ENCODE measurements at places on chromosomes 4 and X.

DNA sequence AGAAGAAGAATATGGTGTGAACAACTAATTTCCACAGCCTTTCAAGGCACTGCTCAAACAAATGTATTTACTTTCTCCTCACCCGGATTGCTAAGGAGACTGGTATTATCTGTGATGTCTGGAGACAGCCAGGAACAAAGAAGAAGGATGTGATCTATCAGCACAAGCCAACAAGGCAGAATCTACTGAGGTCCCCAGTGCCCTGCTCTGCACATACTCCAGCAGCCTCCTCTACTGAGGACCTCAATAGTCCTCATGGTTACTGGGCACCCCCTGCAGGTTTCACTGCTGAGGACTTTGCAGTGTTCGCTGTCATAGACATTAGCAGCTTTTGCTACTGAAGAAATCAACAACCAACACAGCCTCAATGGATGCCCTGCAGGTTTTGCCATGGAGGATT lies 930.1 kb downstream of the ADGRL3 start:
- DNase-seq, result no peak

DNA sequence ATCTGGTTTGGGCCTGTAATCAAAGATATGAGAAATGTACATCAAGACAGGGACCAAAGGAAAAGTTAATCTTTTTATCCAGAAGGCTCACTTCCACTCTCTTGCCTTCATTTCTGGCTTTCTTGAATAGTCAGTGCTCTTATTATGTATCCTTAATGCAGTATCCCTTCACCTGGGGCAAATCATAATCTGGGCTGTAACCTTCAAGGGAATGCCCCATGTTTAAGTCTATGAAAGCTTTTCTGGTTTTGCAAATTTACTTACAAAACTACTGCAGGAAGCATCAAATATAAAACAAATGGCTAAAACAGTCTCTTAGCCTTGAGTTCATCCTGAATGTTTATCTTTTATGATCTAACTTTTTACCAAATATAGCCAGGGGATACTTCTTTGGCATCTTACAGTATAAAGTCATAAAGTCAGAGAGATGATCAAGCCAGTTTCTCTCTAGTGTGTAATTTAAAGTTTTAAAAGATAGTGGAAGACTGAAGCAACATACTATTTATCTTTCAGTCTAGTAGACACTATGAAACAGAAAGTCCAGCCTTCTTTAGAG lies 1214.8 kb downstream of the STIM2 start:
- no peak for DNase-seq

DNA sequence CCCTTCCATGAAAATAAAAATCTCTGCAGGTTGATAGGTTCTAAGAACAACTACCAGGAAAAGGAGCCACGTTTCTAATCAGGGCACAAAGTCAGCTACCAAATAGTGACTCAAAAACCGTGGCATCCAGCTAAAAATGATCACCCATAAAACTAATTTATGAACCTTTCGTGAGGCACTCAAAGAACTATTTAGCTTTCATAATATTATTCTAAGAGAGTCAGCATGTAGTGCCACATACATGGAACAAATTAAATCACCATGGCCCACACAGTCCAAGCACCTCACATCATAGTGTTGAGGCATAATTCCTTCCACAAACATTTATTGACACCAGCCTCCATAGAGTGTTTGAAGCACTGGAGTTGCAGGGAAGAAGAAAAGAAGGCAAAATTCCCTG lies 252.0 kb upstream of the PPARGC1A start:
- DNase-seq, result no peak

DNA sequence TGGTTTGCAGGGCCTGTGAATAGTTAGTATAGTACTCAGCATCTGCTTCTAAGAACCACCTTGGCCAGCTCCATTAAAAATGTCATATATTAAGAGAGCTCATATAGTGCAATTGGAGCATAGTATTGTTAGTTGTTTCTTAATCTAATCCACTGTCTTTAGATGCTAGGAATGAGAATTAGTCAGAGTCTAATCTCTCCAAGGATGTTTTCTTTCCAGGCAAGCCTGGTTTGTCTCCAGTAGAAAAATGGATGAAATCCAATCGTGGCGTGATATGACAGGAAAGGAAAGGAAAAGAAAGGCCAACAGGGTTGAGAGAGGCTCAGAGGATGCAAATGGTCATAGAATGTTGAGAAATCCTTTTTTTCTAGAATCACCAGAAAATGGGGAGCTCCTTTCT lies 15.0 kb upstream of the TMEM164 start:
- DNase-seq, result no peak

DNA sequence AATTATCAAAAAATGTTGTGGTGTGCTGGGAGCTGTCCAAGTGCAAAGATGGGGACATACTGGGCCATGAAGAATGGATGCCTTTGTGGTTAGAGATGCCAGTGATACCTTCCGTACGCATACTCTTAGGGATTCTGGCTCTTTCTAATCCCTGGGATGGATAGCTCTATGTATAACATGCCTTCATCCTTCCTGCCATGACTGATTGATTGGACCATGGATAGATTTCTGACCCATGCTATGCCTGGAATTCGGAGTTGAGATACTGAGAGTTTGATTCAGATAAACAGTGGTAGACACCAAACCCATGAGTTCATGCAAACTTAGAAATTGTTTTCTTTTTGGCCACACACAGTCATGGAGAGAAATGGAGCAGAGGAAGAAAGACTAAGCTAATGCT lies 147.2 kb upstream of the WDFY3 start:
- DNase-seq, result no peak

DNA sequence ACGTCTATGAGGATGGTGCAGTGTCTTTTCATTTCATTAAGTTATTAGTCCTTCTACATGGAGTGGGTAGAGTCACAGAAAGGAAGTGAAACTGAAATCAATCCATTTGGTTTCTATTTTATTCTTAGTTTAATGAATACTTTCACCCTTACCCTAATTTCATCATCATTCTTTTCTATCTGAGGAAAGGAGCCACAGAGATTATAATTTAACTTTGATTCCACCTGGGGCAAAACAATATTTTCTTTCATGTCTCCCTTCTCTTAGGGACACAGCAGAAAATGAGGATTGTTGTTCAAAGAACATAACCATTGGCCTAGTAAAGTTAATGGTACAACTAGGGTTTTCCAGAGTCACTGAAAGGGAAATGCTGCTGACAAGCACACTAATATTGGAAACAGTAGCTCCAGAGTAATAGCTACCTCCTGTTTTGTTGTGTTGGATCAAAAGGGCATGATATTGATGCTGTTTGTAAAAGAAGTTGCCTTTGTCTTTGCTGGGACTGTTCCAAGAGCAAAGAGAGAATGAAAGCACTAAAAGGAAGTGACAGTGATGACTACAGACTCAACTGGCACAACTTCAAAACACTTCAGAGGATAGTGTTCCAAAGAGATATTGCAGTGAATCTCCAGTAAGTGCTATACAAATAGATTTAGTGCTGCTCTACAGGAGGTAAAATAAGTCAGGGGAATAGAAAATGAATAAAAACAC lies 247.1 kb upstream of the PITX2 start:
- no peak for DNase-seq

GRCh38 chr4:115315182-115315581 lies 201.8 kb upstream of the NDST4 start:
- DNase-seq, result no peak

GRCh38 chr4:176478076-176478475 lies 158.3 kb downstream of the SPCS3 start:
- no peak for DNase-seq

- DNase-seq, result no peak
These were observed 95.6 kb downstream of the GATB start for GRCh38 chr4:151665022-151665784.

DNA sequence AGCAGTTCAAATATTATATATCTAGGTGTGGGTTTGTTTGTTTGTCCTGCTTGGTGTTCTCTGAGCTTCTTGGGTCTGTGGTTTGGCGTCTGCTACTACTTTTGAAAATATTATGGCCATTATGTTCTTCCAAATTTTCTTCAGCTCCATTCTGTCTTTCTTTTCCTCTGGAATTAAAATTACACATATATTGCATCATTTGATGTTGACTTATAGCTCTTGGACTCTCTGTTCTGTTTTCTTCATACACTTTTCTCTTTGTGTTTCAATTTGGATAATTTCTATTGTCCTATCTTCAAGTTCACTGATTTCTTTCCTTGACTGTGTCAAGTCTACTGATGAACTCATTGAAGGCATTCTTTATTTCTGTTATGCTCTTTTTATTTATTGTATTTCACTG lies 65.2 kb upstream of the ZNF81 start:
- no peak for DNase-seq

DNA sequence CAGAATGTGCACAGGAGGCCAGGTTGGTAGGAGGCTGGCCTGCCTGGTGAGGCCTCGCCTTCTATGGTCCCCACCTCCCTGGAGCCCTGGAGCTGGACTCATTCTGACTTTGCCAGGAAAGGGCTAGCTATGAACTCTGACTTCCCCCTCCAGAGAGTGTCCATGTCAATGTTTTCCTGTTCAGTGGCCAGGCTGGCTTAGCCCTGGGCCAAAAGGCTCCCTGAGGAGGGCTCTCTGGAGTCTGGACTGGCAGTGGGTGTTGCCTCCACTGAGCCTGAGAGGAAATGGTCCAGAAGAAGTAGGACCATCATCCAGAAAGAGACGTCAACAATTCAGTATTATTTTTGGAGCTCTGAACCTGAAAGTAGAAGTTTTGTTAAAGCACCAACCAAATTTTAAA lies 178.7 kb downstream of the CHIC2 start:
- no peak for DNase-seq

DNA sequence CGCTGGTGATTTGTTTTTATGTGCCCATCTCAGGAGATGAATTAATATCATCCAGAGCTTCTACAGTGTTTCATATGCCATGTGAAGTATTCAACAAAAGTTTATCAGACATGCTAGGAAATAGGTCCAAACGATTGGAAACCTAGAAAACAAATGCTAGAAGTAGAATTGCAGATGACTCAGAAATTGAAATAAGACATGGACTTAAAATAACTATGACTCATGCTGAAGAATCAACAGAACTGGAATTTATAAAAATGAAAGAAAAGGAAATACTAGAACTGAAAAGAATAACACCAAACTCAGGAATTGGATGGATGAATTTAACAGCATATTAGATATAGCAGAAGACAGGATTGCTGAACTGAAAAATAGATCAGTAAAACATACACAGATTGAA lies 172.7 kb upstream of the GIMD1 start:
- no peak for DNase-seq

DNA sequence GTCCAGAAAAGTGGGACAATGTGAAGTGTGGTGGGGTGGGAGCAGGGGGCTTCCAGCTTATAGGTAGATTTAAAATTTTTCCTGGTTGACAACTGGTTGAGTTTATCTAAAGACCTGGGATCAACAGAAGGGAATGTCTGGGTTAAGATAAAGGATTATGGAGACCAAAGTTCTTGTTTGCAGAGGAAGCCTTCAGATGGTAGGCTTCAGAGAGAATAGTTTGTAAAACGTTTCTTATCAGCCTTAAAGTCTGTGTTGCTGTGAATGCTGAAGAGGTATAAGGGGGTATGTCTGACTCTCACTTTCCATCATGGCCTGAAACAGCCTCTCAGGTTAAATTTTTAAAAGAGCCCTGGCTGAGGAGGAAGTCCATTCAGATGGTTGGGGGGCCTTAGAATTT lies 20.5 kb downstream of the MGST2 start:
- no peak for DNase-seq

- no peak for DNase-seq
These were observed at the start of gene PF4V1 for GRCh38 chr4:73853246-73853704. PF4V1 (plus strand) TSS chr4:73853296; CDS start chr4:73853363, 67 bp downstream.

DNA sequence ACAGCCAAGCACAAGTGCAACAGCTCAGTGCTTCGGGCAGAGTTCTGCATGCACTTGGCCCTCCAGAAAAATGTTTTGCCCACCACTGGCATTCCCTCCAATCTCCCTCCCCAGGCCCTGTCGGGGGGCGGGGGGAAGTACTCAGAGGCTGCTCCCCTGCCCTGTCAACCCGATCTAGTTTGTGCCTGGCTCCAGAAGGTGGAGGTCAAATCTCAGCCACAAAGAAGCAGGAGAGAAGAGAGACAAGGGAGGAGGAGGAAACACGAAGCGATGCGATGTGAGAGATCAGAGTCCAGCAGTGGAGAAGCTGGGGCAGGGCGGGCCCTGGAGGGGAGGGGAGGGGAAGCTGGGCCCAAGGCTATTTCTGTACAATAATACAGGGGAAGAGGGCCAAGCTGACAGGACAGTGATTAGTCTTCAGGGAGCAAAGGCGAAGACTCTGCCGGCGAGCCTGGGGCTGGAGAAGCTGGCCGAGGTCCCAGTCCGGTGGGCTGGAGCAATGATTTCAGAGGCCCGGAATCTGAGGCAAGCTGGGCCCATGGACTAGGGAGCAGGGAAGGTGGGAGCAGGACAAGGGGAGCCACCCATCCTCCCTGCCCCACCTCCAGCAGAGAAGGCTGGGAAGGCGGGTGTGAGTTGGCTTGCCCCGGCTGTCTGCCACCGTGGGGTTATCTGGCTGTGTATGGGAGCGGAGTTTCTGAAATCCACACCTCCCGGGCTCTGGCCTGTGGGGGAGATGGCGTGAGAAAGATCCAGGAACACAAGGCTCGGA lies 167.1 kb downstream of the EFNB1 start:
- no peak for DNase-seq

GRCh38 chr4:157591245-157591644 lies 370.7 kb downstream of the GRIA2 start:
- DNase-seq, result no peak

GRCh38 chr4:16686195-16686594 lies 212.2 kb downstream of the LDB2 start:
- no peak for DNase-seq

DNA sequence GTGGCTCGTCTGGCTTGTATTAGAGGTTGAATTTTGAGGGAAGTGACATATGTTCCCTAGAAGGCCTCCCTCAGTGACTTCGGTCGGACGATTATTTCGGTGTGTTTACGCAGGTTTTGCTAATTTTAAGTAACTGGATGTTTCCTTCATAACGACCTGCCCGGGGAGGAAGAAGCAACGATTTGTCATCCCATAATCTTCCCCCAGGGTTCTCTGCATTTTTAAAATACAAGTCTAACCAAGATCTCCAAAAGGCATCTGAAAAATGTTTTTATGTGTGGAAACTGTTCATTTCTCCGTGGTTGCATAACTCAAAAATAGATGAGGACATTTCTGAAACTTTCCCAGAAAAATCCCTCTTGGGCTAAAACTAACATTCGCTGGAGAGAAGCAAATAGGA lies 195.4 kb downstream of the SHOX start:
- DNase-seq, result no peak

DNA sequence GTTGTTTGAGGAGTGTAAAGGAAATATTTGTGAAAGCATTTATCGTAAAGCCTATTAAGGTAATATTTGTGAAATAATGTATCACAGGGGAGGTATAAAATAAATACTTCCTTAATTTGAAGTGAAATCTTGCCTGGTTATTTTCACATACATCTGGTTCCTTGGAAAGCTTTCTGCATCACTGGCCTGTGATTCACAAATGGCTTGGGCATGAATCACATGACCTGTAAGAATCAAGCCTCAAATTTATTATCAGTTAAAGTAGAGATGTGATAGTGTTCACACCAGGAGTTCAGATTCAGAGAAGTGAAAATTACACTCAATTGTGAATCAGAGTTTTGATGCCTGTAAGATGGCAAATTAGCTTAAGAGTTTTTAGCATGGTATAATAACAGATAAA lies 1911.4 kb downstream of the STIM2 start:
- no peak for DNase-seq

- DNase-seq, result no peak
These were observed 220.6 kb upstream of the ZC4H2 start for GRCh38 chrX:65196758-65197360.

All from mesothelial cell of epicardium (in vitro differentiated cells).